Fibroblast of skin of right biceps (primary cell): ENCODE measurements at places on chromosomes 4 and X.

DNA sequence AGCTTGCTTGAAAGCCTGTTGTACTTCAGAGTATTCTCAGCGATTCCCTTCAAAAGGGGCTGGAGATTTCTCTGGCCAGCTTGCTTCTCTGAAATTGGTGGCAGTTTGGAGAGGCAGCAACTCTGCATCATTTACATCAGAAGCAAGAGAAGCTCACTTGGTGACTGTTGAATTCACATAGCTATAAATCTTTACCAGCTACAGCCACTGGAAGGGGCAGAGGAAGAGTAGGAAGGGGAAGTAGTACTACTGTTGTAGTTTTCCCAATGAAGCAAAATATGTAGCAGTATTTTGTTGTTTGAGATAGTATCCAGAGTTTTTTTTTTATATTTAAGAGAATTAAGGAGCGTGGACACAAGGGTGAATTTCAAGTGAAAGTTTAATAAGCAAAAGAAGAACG lies 2.8 kb downstream of the TENT5D start:
- DNase-seq: no peak

GRCh38 chr4:108247387-108248049 lies 78.8 kb upstream of the LEF1 start:
- no peak for DNase-seq

- no peak for DNase-seq
Measured at GRCh38 chrX:153568451-153569011, 30.4 kb downstream of the CCNQ start.

DNA sequence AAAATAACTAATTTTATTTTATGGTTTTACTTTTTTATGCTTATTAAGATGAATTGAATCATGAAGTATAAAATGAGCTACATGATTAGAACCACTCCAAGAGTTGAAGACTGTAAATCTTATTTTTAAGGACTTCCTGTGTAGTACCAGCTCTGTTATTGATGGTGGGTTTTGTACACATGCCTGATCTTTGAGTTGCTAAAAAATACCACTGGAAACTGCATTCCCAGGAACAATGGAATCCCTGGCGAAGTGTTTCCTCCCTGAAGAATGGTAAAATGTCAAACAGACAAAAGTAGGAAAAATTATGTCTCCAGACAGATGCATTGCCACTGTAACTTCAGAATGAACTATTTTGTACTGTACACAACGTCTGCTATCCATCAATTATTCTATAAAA lies 935.4 kb upstream of the TENM3 start:
- no peak for DNase-seq

DNA sequence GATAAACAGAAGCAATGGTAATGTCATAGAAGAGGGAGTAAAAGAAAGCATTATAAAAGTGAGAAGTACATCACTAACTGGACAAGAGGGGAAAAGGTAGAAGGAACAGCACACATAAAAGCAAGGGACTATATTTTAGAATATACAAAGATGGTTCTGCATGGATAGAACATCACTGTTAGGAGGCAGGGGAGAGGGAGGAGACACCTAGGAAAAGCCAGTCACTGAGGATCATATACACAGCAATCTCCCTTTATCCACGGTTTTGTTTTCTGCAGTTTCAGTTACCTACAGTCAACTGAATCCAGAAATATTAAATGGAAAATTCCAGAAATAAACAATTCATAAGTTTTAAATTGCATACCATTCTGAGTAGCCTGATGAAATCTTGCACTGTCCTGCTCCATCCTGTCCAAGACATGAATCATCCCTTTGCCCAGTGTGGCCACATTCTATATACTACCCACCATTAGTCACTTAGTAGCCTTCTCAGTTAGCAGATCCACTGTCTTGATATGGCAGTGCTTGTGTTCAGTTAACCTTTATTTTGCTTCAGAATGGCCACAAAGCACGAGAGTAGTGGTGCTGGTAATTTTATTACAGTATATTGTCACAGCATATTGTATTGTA lies 74.2 kb downstream of the PPA2 start:
- peak; percentile 78 for DNase-seq

GRCh38 chrX:102833136-102833535 lies 103.9 kb upstream of the RAB40AL start:
- DNase-seq: peak; percentile 55

DNA sequence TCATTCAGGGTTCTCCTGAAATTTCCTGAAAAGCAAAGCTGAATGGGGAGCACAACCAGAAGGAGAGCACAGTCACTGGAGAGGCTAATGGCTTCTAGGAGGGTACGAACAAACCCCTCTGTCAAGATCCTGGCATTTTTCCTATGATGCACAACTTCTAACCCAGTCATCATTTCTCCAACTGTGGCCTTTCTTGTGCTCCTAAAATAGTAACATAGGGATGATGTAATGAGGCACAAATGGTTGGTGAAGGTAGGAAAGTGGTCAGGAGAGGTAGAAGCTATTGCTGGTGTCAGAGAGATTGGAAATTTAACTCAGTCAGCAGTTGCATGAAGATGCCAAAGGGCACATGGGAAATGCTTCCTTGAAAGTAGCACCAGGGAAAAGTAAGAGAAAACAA lies 52.7 kb downstream of the SLC10A7 start:
- peak; percentile 13 for DNase-seq

DNA sequence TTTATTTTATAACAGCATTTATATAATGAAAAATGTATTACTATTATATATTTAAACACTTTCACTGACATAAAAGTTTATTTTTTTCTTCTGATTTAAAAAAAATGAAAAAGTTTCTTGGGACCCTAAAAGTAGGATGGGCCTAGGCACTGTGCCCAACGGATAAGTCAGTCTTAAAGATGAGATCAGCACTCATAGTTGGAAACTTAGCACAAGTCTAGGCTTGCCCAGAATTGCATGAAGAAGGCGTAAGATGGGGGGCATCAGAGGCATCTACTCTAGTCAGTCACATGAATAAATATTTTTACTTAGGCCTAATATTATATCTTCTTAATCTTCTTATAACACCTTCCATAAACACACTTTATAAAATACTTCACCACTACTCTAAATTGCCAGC lies 306.7 kb upstream of the GRID2 start:
- DNase-seq: no peak

DNA sequence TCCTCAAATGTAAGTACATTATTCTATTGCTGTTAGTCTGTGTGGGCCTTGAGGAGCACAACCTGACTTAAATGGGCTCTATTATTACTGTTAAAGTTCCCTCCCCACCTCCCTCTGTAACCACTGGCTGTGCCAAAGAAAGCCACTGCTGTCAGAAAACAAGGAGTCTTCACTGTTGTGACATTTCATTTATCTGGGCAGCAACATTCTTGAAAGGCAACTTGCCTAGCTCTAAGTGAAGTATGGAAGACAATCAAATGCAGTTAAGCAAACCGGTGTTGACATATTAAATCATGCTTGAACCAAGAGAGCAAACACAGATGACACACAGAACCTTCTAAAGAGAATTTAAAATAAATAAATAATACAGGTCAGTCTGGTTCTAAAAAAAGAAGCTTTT lies 81.0 kb downstream of the EPHA5 start:
- no peak for DNase-seq

DNA sequence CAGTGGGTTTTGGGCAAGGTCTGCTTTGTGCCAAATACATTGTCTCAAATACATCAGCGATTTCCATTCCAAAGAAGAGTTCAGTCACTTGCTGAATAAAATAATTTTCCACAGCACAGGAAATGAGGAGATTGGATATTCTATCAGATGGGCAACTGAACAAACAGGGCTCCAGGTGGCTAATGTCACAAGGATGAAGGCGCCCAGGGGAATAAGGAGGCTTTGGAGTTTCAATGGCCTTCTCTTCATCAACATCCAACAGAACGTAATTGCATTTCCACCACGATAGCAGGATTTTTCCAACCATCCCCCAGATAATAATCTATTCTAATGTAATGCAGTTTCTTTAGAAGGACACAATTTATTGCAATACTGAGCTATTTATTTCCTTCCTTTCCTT lies 104.7 kb upstream of the KLHL13 start:
- no peak for DNase-seq

DNA sequence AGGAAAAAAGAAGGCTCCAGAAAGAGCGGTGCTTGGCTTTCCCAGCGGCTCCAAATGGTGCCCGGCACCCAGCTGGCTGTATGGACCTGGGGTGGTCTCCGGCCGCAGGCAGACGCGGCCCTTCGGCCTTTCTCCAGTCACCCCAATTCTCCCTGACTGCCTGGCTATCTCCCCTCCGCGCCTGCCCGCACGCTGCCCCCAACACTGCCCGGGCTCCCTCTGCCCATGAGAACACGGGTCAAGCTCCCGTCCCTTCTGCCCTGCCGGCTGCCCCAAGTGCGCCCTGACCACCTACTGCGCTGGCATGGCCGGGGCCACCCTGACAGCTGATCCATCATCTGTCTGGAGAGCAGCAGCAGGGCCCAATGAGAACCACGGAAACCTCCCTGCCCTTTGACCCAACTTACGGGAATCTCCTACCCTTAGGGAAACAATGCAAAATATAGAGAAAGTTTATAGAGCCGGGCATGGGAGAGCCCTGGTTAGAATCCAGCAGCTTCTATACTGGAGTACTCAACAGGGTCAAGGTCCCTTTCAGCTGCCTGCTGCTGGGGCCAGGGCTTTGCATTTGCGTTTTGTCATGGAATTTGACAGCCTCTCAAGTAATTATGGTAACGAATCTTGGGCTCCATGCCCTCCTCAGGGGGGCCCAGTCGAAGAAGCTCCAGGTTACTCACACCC lies 1.2 kb upstream of the FAM3A start:
- DNase-seq: no peak

GRCh38 chr4:182975806-182976205 lies 58.6 kb upstream of the DCTD start:
- peak; percentile 88 for DNase-seq

DNA sequence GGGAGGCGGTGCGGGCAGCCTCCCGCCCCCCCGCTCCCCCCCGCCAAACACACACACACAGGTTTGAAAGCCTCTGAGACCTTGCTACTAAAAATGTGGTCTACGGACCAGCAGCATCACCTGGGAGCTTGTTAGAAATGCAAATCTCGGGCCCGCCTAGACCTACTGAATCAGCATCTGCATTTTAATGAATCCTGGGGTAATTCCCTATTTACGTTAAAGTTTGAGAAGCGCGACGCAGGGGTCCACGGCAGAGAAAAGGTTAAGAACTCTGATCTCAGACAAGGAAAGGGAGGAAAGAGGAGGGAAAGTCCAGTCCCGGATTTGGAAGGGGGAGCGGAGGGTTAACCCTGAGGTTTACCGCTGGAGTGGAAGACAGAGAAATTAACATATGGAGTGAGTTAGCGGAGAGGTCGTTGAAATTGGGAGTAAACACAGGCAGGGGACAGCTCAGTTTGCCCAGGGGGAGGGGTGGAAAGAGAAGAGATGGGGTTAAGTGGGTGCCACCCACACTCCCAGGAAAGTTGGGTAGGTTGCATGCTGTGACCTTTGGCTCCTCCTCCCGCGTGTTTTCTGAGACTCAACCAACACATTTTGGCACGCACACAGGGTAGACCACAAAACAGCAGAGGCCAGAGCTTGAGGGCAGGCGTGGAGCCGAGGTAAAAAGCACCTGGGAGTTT lies 483.6 kb downstream of the BCOR start:
- DNase-seq: no peak

DNA sequence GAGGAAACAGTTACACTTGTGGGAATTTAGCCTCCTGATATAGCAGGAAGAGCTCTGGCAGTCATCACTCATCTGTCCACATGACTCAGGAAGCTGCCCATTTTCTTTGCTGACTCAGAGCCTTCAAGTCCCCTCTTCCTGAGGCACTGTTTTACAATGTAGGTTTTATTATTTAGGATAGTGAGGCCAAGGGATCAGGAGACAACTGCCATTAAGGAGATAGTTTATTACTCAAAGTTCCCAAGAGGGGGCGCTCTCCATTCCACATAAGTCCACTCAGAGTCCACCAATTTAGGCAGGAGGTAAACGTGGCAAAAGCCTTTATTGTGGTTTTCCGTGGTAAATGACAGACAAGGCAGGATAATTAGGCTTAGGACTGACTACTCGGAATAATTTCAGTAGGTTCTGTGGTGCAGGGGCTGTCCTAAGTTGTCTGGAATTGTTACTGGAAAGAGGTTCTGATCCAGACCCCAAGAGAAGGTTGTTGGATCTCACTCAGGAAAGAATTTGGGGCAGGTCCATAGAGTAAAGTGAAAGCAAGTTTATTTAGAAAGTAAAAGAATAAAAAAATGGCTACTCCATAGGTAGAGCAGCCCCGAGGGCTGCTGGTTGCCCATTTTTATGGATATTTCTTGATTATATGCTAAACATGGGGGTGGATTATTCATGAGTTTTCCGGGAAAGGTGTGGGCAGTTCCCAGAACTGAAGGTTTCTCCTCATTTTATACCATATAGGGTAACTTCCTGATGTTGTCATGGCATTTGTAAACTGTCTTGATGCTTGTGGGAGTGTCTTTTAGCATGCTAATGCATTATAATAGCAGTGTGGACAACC lies 96.0 kb upstream of the RAB40AL start:
- DNase-seq: peak; percentile 49

DNA sequence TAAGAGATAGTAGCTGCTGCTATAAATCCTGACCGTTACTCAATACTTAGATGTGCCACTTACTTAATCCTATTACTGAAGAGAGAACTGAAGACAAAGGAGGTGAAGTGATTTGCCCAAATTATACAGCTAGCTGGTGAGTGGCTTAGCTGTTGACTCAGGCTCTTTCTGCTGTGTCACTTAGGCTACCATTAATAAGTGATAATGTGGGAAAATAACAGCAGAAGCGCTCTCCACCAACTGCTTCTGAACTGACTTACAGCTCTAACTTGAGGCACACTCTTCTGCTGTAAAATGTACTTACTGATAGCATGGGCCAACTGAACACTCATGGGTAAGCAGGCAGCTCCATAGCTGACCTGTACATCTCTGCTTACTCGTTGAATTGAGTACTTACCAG lies 7.5 kb upstream of the KLHL5 start:
- DNase-seq: no peak

- DNase-seq: no peak
Measured at GRCh38 chr4:10240691-10241090, 124.1 kb upstream of the WDR1 start.

GRCh38 chrX:39519030-39519488 lies 578.7 kb downstream of the BCOR start:
- peak; percentile 60 for DNase-seq

DNA sequence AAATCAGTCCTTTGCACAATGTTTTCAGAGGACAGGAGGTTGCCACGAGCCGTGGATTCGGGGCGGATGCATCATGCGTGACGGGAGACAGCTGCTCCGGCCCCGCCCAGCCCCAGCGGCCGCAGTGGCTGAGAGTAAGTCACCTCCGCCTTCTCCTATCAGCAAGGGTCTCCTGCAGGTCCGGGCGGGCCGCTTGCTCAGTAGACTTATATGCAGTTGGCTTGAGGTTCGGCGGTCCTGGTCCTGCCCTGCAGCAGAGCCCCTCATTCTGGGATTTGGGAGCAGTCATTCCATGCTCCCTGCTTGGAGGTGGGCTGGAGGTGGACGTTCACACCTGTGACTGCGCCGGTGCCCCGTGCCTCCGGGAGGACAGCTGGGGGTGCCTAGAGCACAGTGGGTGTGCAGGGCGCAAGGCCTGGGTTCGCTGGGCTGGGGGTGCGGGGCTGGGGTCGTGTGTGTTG lies 86.3 kb upstream of the ADRA2C start:
- no peak for DNase-seq

DNA sequence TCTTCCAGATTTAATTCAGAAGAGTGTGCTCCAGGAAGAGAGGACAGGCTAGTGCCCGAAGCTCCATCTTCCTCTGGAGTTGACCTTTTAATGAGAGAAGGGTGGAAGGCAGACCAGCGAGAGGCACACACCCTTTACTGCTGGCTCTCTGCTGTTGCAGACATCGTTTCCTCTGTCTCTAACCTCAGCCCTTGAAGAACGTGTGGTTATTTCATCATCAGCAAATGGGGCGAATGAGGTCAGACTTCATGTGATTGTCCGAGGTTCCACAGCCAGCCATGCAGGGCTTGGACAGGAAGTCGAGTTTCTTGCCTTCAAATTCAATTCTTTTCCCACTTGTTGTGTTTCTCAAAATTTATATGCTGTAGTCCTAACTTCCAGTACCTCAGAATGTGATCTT lies 155.2 kb upstream of the MSX1 start:
- no peak for DNase-seq
